ENCODE measurements at places on chromosomes 16 and 17. TPM values are rescaled to one million over a fixed set of nuclear protein-coding genes. Genes with fewer than 3 reads are reported as not detected.

Gene BRIP1
- 4.5 TPM for total RNA-seq

Gene CACNG4
- total RNA-seq, result 12.6 TPM

Gene TBC1D3G
- total RNA-seq, result not detected

Gene MMP15
- total RNA-seq, result 42.3 TPM

Gene ITGB3
- 5.0 TPM for total RNA-seq

Gene CCL18
- total RNA-seq, result not detected

Gene EFCAB13
- total RNA-seq, result 1.9 TPM

Gene CEP131
- total RNA-seq, result 6.8 TPM

Gene PRSS8
- 1.1 TPM for total RNA-seq

Gene KRT10
- 111 TPM for total RNA-seq

Gene SDR42E1
- total RNA-seq, result 1.9 TPM

Gene ZP2
- total RNA-seq, result not detected

Gene ORC6
- 47.0 TPM for total RNA-seq

Gene MAPT
- 1.2 TPM for total RNA-seq

Gene HOXB6
- total RNA-seq, result 5.1 TPM

Gene CD300LB
- total RNA-seq, result not detected

Gene IRX3
- total RNA-seq, result 6.5 TPM

Gene SLX1B
- total RNA-seq, result 97.1 TPM

Gene CCL17
- total RNA-seq, result not detected

Gene STUB1
- 118 TPM for total RNA-seq

Gene MYH3
- 0.74 TPM for total RNA-seq

Gene KCNG4
- not detected for total RNA-seq

Gene AGRP
- total RNA-seq, result not detected

Gene TAT
- total RNA-seq, result 0.04 TPM

Gene DVL2
- total RNA-seq, result 30.2 TPM

Gene CDH1
- total RNA-seq, result 4.2 TPM

Gene SDK2
- total RNA-seq, result 1.6 TPM

Gene CHST4
- total RNA-seq, result 0.08 TPM

Gene KRT9
- total RNA-seq, result not detected

Gene ARHGAP44
- total RNA-seq, result 2.4 TPM

Gene CCDC47
- 87.8 TPM for total RNA-seq

Gene TBX2
- total RNA-seq, result 6.9 TPM

Gene CDRT4
- 0.32 TPM for total RNA-seq

Gene RASL10B
- total RNA-seq, result 0.13 TPM

Gene ZNF48
- 15.2 TPM for total RNA-seq

Gene GALR2
- 1.5 TPM for total RNA-seq

Gene HOXB4
- 0.06 TPM for total RNA-seq

Gene FZD2
- 34.9 TPM for total RNA-seq

Gene CLEC18A
- 0.09 TPM for total RNA-seq

Gene PLD6
- total RNA-seq, result 5.9 TPM

Gene OTOA
- total RNA-seq, result not detected

Gene GAS2L2
- 0.06 TPM for total RNA-seq

Data from A549 treated with Mapracorat at 1 μM for 4 hours (cell line).